Fibroblast of skin of right biceps (primary cell): ENCODE measurements at places on chromosomes 4 and X.

GRCh38 chr4:168059251-168059650 lies 33.1 kb upstream of the ANXA10 start:
- DNase-seq, result peak; percentile 76

GRCh38 chrX:10979956-10980355 lies 131.2 kb upstream of the HCCS start:
- DNase-seq, result peak; percentile 11

GRCh38 chr4:29867412-29867811 lies 852.8 kb upstream of the PCDH7 start:
- DNase-seq, result no peak

DNA sequence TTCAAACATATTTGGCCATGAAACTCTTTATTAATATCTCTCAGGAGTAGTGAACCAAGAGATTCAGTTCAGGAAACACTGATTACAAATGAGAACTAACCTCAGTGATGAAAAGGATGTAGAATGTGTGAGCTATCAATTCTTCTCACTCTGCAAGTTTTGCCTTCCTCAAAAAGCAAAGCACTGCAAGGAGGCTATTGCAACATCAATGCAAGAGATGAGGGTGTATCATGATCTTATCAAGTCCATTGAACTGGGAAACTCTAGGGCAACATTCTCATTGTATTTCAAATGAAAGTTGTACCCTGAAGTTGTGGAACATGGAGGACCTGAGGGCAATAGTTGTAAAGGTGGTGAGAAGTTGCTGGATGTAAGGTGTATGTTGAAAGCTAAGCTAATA lies 56.4 kb upstream of the VEGFC start:
- peak; percentile 37 for DNase-seq

DNA sequence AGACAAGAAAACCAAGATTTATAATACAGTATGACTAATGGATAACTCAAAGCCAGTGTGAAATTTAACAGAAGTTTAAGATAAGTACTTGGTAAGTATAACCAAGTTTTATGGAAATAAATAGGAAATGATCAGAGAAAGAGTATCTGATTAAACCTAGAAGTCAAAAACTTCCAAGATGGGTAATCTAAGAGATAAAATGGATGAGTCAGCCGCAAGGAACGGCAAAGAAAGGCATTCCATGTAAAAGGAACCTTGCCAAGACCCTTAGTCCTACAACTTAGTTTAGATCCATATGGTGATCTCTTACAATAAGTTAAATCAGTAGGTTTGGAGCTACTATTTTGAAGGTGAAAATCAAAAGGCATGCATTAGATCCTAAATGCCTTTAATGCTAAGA lies 34.8 kb downstream of the LIN54 start:
- DNase-seq, result peak; percentile 64

GRCh38 chrX:119694601-119695534 lies 1.9 kb upstream of the SEPTIN6 start:
- DNase-seq, result no peak

DNA sequence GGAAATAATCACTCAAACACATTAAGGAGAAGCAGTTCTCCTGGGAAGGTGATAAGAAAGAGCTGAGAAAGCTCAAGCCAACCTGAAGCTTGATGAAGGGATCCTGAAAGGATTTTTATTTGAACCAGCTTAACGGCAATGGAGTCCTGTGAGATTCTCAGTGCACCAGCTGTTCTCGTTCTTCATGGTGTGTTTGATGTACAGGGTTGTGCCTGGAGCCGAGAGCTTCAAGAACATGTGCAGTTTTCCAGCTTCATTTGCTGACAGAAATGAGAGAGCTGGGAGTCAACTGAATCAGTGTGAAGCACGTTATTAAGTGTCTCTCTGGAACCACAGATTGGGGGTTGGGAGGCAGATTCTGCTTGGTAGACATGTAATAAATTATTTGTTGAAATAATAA lies 115.7 kb downstream of the ANKRD50 start:
- no peak for DNase-seq
